CD4-positive, alpha-beta memory T cell (primary cell): ENCODE measurements at places on chromosomes 7 and 10.

DNA sequence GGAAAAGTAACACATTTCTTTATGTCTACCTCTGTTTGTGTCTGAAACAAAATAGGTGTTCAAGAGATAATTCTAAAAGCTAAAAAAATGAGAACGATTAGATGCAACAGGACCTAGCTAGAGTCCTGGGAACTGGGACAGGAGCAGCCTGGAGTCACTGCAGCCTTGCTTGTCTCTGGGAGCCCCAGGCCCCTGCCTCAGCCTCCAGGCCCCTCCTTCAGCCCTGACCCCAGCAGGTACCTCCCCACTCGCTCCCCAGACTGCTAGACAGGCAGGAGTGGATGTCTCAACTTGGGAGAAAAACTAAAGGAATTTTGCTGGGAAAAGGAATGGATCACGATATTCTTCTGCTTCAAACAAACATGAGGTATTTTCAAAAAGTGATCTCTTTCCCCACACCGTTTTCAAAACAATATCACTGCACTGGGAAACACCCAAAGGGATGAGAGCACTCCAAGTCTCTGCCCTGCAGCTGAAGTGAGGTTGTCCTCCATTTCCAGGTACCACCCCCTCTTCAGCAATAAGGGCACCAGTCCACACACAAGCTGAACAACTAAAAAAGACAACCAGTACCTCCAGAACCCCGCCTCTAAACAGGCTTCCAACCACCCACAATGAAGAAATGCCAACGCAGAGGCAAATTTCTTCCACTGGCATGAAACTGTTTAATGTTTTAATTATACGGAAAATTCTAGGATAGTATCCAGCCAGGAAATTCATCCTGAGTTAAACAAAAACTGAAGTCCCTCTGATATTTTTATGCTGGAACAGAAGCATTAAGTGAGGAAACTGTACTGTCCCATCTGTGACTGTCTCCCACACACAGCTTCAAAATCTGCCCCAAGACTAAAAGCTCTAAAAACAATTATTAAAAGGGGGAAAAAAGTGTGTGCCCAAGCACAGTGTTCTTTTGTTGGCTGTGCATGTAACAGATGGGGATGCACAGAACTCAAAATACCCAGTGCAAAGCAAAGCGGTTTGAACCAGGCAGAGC, 47.2 kb downstream of the XPNPEP1 start:
- no peak for DNase-seq

GRCh38 chr7:4842319-4843064, 19.3 kb downstream of the PAPOLB start:
- DNase-seq: no peak

GRCh38 chr7:157370742-157371141, 33.9 kb downstream of the DNAJB6 start:
- no peak for DNase-seq

DNA sequence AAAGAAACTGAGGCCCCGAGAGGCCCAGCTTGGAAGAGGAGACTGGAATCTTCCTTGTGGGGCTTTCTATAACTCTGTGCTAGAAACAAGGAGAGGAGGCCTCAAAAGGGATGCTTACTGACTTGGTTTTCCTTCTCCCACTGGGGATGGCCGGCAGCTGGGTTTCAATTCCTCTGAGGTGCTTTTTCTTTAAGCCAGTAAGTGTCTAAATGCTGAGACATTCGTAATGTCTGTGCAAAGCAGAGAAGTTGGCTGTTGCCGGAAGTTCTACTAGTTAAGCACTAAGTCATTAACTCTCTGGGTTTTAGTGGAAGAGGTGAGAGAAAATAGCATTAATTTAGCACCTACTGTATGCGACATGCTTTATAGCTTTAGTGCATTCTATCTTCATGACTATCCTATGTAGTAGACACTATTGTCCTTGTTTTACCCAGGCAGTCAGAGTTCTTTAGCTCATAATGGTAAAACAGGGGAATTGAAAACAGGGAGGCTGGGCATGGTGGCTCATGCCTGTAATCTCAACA, 135.2 kb downstream of the RGS10 start:
- no peak for DNase-seq

- DNase-seq: no peak
These were observed 124.5 kb downstream of the LHPP start for GRCh38 chr10:124586142-124586541.
